ENCODE measurements at places on chromosomes 2 and 18. TPM values are rescaled to one million over a fixed set of nuclear protein-coding genes. Genes with fewer than 3 reads are reported as not detected.

Gene MAP2
- polyA plus RNA-seq: 9.7 TPM

GRCh38 chr18:21739604-21740537, 721 bp upstream of the MIB1 start:
- DNase-seq: no peak

DNA sequence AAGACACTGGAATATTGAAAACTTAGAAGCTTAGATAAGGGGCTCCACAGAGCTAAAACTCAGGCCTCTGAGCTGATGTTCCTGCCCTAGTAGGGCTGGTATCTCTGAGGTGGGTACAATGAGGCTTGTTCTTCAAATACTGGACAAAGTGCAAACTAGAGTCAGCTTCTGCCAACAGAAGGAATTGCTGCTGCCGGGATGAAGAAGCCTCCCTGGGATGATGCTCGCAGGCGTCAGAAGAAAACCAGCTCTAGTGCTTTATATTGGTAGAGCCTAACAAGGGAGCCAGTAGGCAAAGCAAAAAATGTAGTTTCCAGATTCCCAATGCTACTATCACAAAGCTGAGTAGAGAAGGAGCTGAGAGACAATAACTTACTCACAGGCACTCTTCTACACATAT, 118.1 kb downstream of the FOXI3 start:
- DNase-seq: no peak

Gene BMPR2
- polyA plus RNA-seq: 40.6 TPM

- DNase-seq: no peak
Measured at GRCh38 chr2:138275292-138275690, 226.3 kb upstream of the SPOPL start.

DNA sequence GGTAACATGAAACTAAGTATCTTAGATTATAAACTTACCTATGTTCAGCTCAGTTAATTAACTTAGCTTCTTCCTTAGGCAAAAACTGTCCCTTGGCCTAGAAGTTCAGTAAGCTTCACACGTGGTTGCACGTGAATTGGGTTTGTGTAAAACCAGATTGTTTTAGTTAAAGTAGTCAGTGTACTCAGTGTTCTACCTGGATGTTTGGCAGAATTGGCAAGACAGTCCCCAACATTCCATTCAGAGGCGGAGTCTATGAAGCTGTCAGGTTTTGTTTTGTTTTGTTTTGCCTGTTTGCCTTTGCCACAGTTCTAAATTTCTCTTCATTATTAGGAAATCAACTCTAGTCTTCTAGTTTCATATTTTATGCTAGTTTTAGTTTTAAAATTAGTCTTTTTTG, 105.3 kb upstream of the ZEB2 start:
- DNase-seq: no peak

Gene FOXI3
- not detected for polyA plus RNA-seq

Gene MDH1B
- polyA plus RNA-seq: 0.22 TPM

DNA sequence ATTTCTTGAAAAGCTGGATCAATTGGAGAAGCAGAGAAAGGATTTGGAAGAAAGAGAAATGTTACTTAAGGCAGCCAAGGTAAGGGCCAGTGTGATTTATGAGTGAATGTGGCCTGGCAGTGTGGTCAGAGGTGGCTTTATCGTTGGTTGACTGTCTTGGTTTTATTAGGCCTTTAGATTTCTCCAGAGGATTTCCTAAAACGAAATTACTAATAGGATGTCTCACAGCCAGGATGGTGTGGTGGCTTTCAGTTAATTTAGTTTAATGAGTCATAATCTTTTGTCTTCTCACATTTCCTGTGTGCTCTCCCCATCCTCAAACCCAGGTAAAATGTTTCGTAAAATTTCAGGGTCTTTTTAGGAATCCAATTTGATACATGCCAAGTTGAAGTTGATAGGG, 100.8 kb downstream of the TAF4B start:
- DNase-seq: no peak

DNA sequence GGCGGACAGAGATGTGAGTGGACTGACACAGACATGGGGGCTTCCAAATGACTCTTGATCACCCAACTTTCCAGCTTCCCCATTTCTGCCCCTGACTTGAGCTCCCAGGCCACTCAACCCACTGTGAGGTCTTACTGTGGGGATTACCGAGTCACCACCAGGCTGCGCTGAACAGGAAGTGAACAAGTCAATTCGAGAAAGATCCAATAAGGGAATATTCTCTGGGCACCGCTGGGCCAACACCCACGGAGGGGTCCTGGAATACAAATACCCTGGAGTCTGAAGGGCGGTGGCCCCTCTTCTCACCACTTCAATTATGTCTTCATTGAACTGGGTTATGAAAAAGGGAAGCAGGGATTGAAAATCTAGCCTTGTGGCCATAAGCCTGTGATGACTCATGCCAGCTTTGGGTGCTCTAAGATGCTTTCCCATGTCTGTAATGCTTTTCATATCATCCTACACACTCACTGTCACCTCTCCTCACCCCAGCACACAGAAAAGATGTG, 37.7 kb downstream of the BCL11A start:
- DNase-seq: no peak

Gene MEIS1
- polyA plus RNA-seq: 11.6 TPM

- DNase-seq: no peak
Measured at GRCh38 chr2:36653967-36654694, 42.4 kb upstream of the VIT start.

Gene CRACDL
- 2.8 TPM for polyA plus RNA-seq

DNA sequence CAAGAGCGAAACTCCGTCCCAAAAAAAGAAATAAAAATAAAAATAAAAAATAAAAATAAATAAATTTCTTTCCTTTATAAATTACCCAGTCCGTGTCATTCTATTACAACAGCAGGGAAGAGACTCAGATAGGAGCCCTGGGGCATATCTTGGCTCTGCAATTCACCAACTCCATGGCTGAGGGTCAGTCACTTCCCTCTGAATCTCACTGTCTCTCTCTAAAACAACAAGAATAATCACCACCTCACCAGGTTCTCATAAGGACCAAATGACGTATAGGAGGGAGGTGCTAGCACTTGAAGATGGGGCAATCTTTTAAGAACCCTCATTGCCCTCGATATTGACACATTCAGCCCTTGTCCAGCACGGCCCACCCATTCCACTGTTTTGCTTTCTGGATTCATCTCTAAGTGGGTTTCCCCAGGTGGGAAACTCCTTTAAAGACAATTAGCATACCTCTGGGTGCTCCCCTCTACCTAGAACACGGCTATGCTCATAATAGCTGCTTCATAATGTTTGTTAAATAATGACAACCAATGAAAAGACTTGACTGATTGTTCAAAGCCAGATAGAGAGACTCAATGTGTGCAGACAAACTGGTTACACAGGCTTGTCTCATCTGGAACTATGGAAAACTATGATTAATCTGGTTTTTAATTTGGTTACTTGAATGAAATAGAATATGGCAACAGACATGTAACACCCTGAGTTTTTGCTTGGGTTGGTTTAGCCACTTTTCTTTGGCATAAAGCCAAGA, 15.1 kb downstream of the MYCN start:
- no peak for DNase-seq

DNA sequence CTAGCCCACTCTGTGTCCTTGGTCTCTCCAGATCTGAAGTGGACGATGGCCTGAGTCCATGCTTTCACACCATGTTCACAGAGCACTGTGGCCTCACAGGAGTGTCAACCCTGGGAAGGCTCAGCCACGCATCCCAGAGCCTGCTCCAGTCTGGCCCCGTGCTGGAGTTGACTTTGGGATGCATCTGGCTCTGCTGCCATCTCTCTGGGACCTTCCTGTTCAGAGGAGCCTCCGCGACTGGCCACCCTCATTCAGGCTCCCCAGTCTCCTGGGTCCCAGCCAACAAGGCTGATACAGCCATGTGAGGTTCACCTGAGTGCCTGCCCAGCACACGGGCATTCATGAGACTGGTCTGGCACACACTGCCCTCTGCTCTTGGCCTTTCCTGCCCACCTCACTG, 199.7 kb upstream of the RAB6C start:
- DNase-seq: no peak
